Activated T-cell treated with anti-CD3 and anti-CD28 coated beads, Interleukin-2, amount 50 U/mL, for 48 hours (primary cell): ENCODE measurements at places on chromosomes 3 and 15.

DNA sequence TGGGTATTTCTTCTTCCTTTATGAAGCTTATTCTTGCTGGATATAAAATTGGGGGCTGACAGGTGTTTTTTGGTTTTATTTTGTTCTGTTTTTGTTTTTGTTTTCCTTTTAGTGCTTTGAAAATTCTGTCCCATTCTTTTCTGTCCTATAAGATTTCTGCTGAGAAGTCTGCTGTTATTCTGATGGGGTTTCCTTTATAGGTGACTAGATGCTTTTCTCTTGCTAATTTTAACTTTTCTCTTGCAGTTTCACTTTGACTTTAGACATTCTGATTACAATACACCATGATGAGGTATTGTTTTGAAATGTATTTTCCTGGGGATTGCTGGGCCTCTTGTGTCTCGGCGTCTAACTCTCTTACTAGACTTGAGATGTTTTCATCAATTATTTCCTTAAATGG is 22.8 kb downstream of the TTC14 start:
- no peak for DNase-seq

DNA sequence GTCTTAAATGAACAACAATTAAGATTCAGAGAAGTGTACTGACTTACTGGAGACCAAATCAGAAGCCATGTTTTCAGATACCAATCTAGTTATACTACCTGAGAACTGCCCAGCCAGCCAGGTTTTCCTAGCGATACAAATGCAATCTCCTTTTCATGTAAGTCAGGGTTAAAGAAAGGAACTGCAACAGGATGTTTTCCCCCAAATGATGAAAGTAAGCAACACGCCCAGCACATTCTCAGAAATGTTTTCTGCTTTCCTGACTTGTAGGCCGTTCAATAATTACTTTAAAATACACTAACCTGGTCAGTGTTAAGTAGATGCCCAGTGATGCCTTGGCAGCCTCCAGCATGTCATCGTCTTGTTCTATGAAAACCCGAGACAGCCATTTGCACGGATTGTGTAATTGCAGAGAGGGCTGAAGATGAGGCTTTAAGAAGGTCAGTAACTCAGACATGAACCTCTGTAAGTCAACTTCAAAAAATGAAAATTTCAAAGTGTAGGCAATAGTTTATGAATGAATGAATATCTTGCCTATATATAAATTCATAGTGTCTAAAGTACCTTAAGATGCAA is 30.3 kb downstream of the LINS1 start:
- DNase-seq: no peak

DNA sequence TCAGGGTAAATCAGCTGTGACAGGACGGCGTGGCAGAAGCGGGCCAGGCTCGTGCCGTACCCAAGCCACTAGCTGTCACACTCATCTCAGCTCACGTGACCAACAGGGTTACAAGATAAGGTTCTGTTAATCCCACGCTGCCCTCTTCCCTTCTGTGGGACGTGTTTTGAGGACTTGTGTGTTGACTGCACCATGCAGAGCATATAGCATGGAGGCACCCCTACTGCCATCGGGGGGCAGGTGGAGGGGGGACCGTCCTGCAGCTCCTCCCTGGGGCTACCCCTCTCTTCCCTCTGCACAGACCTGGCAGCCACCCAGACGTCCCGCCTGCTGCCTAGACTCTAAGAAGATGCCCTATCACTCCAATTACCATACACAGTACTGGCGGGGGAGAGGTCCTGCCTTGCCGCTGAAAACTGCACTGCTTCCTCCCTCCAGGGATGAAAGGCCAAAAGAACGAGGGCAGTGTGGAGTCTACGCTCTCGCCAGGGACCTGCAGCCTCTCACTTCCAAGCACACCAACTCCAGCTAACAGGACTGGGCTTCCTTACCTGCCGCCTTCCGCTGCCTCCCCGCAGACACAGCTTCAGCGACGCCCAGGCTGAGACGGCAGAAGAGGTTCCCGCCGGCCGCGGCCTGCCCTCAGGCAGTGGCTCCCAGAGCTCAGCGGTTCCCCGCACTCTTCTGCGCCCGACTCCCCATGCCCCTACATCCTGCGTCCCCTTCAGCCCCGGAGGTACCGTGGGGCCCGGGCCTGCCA is at the start of gene TNK2:
Gene TNK2, minus strand, starts transcription at position 618 of the 760 bp plus-strand sequence. CDS start 19,963 bp downstream, outside the sequence.
- DNase-seq: peak; percentile 74

DNA sequence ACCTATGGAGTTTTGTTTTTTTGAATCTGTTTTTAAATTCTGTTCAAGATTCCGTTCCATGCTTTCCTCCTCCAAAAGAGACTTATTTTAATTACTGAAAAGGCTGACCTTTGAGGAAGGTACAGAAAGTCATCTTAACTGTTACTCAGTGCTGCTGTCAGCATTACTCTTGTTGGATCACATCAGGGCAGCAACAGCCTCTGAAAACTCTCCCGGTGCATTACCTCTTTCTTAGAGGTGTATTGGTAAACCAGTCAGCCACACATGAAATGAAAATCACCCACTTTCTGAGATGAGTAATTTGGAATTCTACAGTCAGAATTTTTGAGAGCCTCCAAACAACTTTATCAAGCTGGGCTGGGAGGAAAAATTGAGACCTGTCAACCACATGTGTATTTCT is 88.5 kb upstream of the LIMD1 start:
- no peak for DNase-seq

DNA sequence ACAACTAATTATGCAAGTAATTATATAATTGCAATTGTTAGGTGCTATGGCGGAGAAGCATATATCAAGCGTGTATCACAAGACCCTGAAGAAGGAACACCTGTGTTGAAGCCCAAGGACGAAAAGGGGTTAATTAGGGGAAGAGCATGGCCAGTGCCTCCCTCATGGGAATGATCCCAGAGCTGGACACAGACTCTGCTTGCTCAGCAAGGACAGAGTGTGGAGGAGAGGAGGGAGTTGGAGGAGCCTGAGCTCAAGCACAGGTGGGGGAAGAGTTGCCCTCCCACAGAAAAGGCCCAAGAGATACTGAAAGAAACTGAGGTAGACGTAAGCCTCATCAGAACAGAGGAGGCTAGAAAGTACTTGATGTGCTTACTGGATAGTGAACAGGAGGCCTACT is 423.7 kb downstream of the EPHB1 start:
- DNase-seq: no peak

GRCh38 chr15:75597667-75598341 is 18.7 kb upstream of the PTPN9 start:
- DNase-seq: peak; percentile 52

- no peak for DNase-seq
These were observed 176.1 kb upstream of the RGMA start for GRCh38 chr15:93265111-93265556.

- DNase-seq: no peak
These were observed 1.2 kb downstream of the MYZAP start for GRCh38 chr15:57592836-57593420.

DNA sequence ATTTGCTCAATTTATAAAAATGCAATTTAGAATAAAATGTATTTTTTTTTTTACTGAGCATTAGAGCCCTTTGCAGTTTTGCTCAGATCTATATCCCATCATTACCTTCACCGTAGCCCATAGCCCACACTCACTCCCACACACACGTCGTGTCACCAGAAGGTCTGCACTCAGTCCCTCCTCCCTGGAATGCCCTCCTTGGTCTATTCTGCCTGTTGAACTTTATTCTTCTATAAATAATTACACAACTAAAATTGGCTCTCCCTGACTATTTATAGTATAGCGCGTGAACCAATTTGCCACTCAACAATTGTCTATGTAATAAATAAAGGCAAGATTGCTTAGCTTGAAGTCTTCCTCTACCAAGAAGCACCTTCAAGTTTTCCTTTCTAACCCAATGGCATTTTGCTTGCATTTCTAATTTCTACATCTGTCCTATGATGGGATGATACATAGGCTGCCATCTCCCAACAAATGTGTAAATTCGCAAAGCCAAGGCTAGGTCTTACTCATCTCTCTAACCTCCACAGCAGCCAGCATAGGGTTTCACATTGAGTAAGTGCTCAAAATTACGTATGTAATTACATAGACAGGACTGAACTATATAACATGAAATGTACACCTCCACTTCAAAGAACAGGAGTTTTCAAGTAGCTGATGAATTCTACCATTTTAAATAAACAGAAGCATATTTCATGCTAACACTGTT is 172.0 kb upstream of the HES1 start:
- peak; percentile 23 for DNase-seq

GRCh38 chr15:73951601-73952000 is 25.3 kb downstream of the LOXL1 start:
- no peak for DNase-seq

GRCh38 chr3:104768886-104769285 is 597.8 kb upstream of the ALCAM start:
- no peak for DNase-seq

DNA sequence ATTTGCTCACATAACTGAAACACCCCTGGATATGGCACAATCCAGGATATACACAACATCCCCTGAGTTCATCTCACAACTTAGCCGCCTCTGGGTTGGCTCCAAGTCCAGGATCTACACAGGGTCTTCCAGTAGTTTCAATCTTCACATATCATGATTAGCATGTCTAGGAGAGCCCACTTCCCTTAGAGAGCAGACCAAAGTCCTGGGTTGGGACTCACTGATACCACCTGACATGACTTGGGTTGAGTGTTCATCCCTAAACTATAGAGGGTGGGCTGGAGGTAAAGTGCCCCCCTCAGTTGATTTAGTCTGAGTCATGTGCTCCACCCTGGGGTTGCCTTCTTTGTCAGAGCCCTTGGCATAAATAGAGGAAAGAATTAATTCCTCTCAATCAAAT is 493.6 kb upstream of the PPP2R3A start:
- DNase-seq: no peak

DNA sequence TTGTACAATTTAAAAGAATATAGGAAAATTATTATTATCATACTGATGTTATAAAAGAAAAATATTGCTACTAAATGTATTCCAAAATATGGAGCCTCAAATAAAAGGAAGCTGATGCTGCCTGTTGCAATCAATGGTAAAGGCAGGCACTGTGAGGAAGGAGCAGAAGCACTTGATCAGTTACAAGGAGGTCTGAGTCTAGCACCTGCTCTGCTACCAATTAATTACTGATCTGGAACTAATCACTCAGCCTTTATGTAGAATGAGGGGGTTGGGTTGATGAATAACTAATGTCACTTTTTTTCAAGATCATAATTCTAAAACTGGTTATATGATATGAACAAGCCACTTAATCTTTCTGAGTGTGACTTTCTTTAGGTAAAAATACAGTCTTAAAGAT is 5.5 kb downstream of the ADGRG7 start:
- DNase-seq: no peak
